ENCODE measurements at places on chromosomes 4 and X. TPM values are rescaled to one million over a fixed set of nuclear protein-coding genes. Genes with fewer than 3 reads are reported as not detected.

NR3C2 gene
- not detected for total RNA-seq

ERCC6L gene
- total RNA-seq: 1.9 TPM

DNA sequence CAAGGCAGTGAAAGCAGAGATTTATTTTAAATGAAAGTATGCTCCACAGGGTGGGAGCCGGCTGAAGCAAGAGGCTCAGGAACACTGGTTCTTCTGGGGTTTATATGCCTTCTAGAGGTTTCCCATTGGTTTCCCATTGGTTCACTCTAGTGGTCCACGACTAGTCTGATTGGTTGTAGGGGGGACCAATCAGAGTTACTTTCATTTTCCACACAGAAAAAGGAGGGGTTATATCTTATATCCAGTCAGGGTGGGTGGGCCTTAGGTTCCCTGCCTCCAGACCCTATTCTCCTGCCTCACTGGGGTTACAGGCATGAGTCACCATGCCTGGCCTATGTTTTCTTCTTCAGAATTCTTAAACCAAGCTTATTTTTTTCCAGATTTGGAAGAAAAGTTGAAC is 101.6 kb downstream of the KLHL8 start:
- no peak overlapping the region for H3K4me3 ChIP-seq
- H3K36me3 ChIP-seq: peaks cover 13% of the 10 kb centered on the region
- no peak overlapping the region for H3K27ac ChIP-seq
- peaks cover 9% of the 10 kb centered on the region for H3K4me1 ChIP-seq

- no peak overlapping the region for H3K27ac ChIP-seq
- H3K27me3 ChIP-seq: no peaks in the 10 kb centered on the region
- no peak for DNase-seq
- no peaks in the 10 kb centered on the region for H3K36me3 ChIP-seq
- no peak overlapping the region for H3K4me3 ChIP-seq
Observed at GRCh38 chr4:146548443-146548842, 26.7 kb upstream of the SLC10A7 start.

FAM9B gene
- not detected for total RNA-seq

DNA sequence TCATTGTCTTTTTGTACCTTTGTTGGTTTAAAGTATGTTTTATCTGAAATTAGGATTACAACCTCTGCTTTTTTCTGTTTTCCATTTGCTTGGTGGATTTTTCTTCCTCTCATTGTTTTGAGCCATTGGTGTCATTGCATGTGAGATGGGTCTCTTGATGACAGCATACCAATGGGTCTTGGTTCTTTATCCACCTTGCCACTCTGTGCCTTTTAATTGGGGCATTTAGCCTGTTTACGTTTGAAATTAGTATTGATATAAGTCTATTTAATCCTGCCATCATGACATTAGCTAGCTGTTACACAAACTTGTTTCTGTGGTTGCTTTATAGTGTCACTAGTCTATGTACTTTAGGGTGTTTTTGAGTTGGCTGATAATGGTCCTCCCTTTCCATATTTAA is 145.7 kb downstream of the GUCY2F start:
- no peak overlapping the region for H3K4me3 ChIP-seq
- no peak overlapping the region for H3K27ac ChIP-seq
- H3K27me3 ChIP-seq: no peaks in the 10 kb centered on the region
- no peaks in the 10 kb centered on the region for H3K36me3 ChIP-seq

DNA sequence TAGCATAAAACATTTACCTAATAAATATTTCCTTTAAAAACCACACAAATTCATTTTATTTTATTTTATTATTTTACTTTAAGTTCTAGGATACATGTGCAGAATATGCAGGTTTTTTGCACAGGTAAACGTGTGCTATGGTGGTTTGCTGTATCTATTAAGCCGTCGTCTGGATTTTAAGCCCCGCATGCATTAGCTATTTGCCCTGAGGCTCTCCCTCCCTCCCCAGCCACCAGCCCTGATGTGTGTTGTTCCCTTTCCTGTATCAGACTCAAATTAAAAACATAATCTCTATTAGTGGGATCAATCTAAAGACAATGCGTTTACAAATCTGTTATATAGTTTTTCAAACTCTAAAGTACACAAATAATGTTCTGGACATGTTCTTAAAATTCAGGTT is 1.2 kb upstream of the HTN3 start:
- no peak overlapping the region for H3K4me3 ChIP-seq
- no peak for DNase-seq
- no peak overlapping the region for H3K27ac ChIP-seq
- no peaks in the 10 kb centered on the region for H3K36me3 ChIP-seq

SEPSECS gene
- total RNA-seq: 4.9 TPM

- no peaks in the 10 kb centered on the region for H3K4me1 ChIP-seq
- no peaks in the 10 kb centered on the region for H3K36me3 ChIP-seq
- H3K4me3 ChIP-seq: no peak overlapping the region
- no peak for DNase-seq
- H3K27ac ChIP-seq: no peak overlapping the region
Observed at GRCh38 chr4:9825049-9825448, 43.6 kb downstream of the DRD5 start.

DNA sequence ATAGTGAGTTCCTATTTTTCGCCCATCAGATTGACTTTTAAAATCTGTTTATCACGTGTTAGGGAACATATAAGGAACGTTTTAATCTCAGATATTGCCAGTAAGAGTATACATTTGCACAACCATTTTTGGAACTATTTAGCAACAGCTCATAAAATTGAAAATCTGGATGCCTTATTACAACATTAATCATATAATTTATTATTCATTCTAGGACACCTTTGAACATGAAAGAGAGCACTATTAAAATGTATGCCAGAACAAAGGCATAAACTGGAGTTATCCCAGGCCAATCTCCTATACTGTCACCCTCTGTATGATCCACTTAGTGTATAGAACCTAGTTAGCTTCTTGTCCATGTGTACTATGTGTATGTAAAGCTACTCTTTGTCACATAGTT is 579.0 kb upstream of the MAGEB2 start:
- no peaks in the 10 kb centered on the region for H3K27me3 ChIP-seq
- DNase-seq: no peak
- peaks cover 6% of the 10 kb centered on the region for H3K4me1 ChIP-seq
- H3K4me3 ChIP-seq: no peak overlapping the region
